ENCODE measurements at places on chromosomes 4 and X.

DNA sequence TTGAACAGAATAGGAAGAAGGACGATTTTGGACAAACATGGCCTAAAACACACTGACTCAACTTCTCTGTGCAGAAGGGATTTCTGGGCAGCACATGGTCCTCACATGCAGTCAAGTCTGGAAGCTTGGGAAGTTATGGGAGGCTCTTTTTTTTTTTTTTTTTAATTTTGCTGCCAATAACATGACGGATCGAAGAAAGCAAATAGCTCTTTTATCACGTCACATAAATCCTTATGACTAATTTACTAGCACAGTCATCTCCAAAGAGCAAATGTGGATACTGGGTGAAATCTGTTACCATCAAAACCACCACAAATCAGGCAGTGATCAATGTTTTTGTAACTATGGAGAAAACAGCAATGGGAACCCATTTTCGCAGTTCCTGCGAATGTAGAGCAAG, 193.3 kb upstream of the FAM9B start:
- no peak for DNase-seq

DNA sequence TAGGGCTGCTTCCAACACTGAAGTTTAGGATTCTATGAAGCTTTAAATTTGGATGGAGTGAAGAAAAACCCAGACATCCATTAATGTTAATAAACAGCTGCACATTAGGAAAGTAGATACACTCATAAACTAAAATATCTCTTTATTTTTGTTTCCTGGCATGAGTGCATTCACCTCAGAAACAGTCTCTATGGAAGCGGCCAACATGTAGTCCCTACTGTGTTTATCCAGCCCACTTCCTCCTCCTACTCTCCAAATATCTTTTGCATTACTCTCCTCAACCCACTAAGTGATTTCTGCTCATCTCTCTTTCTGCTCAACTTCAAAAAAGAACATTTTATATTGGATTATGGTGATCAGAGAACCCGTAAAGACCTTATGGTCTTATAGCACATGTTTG, 180.3 kb upstream of the MXRA5 start:
- DNase-seq = no peak

- DNase-seq = no peak
Observed at GRCh38 chr4:53786632-53787031, 195.3 kb upstream of the LNX1 start.

GRCh38 chr4:101127176-101127790, 220.0 kb downstream of the PPP3CA start:
- DNase-seq = no peak

DNA sequence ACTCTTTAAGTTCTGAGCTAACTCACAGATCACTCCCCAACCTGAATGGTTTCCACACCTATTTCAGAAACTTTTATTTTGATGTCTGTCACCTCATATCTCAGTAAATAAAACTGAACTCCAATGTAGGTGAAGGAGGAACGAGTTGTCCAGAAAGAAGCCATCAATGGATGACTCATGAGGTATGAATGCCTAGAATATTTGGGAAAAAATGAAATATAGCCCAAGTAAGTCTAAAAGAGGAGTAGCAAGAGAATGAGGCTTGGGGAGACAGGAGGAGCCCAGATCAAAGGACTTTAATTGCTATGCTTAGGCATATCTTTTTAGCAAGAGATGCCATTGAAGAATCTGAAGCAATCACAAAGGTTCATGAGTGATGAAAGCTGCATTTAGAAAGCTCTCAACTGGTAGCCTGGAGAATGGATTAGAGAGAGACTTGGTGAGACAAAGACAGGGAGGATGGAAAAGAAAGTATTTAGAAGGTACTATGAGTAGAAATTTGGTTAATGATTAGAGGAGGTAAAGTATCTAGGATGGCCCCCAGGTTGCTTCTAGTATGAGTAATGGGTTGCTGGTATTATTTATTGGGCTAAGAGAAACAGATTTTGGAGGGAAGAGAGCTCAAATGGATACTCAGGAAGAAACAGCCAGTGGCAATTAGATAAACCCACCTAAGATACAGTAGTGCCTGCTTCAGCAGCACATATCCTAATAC, 39.4 kb downstream of the NOCT start:
- DNase-seq = no peak

- no peak for DNase-seq
Observed at GRCh38 chr4:170270628-170271027, 180.9 kb upstream of the AADAT start.

DNA sequence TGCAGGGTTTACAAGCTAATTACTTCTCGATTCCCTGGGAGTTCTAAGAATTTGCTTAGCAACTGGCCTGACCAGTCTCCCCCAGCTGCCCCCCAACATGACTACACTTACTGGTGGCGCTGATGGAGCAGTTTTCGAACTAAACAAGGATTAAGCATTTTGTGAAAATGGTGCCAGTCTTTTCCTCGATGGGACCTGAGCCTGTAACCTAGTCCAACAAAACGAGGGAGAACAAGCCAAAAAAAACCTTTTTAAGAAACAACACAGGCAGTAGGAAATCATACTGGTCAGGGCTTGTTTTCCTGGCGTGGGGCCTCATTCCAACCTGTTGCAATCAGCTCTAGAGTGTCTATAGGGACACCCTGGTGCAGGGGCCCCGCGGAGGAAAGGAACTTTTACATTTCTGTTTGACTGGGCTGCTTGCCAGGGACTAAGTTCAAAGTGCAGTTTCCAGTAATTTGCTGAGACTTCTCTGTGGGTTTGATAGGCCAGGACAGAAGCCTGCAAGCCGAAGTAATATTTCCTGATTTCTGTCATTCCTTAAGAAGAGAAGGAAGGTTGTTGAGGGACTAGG, 158.7 kb downstream of the SPRY1 start:
- DNase-seq = no peak
